ENCODE measurements at places on chromosomes 3 and 15.

- no peak for DNase-seq
These were observed 64.9 kb downstream of the SLC7A14 start for GRCh38 chr3:170520996-170521395.

DNA sequence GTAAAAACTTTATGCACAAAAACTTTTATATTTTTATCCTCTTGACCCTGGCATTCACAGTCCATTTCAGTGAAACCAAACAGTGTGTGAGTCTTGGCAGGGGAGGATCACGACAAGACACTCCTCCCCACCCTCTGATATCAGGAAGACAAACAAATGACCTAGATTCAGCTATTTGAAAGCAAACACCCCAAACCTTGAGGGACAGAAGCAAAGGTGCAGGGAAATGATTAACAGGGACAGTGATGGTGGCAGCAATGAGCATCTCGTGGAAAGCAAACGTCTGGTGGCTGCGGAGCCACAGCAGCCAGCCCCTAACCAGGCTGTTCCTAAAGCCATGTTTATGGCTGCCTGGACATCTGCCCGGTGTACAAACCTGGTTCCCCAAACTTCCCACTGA, 52.1 kb downstream of the FSIP1 start:
- DNase-seq, result no peak

DNA sequence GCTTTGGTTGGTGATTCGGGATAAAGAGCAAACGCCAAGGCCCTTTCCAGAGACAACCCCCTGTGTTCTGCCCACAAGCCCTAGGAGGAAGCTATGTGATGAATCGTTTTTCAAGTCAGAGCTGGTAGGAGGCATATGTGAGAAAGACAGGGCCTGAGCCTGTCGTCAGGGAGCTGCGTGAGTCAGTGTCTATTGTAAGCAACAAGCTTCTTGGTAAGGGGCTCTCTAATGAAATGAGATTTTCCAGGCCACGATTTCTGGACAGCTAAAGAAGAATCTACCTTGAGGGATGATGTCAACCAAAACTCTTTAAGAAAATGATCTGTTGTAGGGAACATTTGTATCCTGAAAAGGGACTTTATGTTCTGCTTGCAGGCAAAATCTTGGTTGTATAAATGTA, 318.9 kb upstream of the IL12A start:
- no peak for DNase-seq

DNA sequence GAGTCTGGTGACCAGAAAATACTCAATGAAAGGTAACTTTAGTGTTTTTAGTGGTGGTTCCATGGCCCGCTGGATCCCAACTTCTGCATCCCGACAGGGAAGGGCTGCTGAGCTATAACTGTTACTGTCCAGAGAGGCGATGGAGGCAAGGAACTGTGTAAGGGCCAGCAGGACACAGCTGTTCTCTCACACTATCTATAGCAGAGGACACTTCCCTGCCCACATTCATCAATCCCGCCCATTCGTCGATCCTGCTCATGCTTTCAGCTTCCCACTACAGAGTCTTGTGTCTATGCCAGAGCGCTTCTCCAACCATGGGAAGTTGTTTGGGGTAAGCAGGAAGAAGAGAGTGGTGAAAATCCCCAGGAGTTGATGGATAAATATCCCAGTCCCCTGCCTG, 8.4 kb downstream of the COLQ start:
- DNase-seq, result no peak

DNA sequence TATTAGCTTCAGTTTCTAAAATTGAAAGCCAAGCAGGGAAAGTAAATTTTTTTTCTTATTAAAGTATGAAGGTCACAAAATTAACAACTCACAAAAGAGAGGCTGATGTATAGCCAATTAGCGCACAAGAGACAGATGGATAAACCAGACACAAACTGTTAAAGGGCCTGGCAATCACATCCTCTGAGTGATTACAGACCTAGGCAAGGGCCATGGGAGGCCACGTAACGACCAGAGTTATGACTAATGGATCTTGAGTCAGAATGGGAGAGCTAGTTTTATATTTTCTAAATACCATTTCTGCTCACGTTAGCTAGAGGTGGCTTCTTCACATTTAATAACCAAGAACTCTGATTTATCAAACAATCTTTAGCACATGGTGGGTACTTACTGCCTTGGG, 17.8 kb upstream of the SCAMP5 start:
- no peak for DNase-seq

DNA sequence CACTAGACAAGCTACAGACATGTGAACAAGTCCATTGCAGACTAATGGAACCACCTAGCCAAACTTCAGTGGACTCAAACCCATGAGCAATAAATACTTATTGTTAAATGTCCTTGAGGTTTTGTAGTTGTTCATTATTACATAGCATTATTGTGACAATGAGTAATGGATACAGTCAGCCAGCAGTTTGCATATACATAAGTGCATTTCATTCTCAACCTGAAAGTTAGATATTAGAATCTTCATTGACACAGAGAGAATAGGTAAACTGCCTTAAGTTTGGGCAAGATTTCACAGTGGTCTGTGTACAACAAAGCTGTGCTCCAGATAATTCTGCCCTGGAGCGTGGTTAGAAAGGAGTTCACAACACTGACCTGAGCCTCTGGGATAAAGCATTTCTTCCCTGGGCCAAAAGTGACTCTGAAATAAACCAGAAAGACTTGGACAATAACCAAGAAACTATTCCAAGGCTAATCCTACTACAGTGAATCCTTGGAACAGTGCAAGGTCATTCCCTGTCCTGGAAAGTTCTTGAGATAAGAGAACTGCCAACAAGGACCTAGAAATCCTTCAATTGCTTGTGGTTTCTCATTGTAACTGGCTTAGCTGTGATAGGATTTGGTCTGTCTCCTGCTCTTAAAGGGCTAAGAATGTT, 225.5 kb upstream of the STT3B start:
- DNase-seq, result no peak

GRCh38 chr15:101250341-101250831, 1.5 kb downstream of the CHSY1 start:
- DNase-seq, result peak; percentile 56

DNA sequence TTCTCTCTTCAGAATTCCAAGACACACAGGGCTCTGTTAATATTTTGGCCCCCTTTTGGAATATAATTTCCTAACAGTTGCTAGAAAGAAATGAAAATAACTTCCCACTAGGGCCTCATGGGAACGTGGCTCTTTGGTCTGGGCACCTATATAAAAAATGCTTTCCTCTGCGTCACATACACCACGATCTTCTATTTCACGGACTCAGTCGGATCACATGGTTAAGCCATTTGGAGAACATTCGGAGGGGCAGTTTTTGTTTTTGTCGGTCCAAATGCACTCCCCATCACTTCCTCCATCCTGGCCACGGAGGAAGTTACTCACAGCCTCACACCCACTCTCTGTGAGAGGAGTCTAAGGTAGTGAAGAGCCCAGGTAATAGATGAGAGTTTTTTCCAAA, 21.0 kb downstream of the TMEM44 start:
- no peak for DNase-seq

DNA sequence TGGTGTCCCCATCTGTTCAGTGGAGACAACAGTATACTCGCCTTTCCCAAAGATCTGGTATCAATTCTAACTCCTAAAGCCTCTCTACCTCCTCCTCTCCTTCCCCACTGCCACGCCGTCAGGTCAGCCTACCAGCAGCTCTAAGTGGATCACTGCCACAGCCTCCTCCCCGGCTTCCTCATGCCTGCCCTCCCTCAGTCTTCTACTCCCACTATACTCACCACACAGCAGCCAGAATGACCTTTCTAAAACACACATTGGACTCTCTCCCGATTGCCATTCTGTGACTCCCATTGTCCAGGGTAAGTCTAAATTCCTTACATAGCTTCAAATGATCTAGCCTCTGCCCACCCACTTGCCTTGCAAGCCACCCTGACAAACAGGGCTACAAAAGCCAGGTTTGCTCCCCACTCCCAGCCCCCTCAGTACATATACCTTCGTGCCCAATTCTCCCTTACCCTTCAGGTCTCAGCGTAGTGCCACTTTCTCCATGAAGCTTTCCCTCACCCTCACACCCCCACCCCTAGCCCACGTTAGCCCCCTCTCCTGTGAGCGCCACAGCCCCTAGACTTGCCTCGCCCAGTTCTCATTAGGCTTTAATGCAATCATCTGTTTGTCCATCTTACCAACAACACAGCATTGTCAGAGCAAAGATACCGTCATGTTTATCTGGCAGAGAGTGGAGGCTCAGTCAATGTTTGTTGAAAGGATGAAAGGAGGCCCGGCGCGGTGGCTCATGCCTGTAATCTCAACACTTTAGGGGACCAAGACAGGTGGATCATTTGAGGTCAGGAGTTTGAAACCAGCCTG, 9.5 kb upstream of the SEMA7A start:
- no peak for DNase-seq

DNA sequence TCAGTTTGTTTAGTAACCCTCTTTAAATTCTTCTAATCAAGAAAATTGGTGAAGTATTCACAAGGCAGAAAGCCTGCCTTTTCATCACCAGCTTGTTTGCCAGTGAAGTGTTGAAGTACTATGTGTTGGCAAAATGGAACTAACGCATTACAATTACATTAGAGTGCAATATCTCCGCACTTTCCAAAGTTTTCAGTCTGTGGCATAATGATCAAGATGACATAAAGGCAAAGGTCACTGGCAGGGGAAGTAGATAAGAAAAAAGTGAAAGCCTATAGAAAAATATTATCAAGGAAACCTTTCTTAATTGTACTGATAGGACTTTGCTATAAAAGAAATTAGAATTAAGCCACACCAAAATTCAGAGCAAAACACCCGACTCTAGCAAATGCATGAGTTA, 25.0 kb upstream of the TM4SF1 start:
- no peak for DNase-seq

DNA sequence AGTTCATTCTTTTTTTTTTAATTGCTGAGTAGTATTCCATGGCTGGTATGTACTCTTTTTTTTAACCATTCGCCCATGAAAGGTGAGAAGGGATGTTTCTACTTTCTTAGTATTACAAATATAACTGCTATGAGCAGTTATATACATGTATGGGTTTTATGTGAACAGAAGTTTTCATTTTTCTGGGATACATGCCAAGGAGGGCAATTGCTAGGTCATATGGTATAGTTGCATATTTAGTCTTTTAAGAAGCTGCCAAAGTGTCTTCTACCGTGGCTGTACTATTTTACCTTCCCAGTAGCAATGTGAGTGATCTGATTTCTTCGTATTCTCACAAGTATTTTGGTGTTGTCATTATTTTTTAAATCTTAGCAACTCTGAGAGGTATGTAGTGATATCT, 11.2 kb upstream of the KLHL40 start:
- DNase-seq, result no peak

GRCh38 chr3:124707656-124708062, 22.6 kb upstream of the UMPS start:
- DNase-seq, result no peak

DNA sequence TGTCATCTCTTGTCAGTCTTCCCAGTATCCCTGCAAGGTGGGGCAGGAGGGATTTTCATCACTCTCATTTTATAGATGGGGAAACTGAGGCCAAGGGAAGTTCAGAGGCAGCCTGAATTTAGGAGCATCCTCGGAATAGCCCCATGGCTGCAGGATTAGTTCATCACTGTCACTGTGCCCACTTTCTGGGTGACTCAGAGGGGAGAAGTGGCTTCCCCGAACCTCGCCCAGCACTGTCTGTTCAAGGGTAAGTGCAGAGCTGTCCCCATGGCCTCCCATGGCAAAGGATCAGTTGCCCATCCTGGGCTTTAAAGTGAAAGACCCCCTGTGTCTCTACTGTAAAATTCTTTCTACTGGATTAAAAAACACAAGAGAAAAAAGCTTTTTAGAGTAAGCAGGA, 60.0 kb upstream of the SEC13 start:
- DNase-seq, result no peak

DNA sequence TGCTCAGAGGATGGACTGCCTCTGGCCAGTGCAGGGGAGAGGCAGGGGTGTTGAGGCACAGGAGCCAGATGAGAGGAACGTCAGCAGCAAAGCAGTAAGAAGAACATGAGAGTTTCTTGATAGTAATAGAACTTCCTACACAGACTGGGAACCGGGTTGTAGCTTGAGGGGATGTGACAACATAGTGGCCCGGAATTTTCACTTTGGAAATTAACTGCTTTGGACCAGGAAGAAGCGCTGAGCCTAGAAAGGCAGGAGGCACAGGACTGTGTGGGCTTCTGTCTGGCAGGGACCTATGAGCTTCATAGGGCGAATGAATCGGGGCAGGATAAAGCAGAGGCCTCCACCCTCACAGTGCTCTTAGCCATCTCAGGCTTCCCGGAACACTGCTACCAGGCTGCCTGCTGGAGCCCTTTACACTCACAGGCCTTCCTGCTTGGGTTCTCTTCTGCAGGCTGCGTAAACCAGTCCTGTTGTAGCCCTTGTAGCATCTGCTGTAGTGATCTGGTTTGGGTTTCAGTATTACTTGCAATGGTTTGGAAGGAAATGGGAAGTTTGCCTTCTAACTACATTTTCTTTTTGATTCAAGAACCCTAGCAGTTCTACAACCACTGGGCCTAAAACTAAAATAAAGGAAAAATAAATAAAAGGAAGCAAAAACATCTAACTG, 3.3 kb upstream of the ADPGK start:
- DNase-seq, result no peak

- DNase-seq, result no peak
These were observed 27.8 kb downstream of the CHP1 start for GRCh38 chr15:41258750-41259471.
